Effector memory CD4-positive, alpha-beta T cell (primary cell): ENCODE measurements at places on chromosomes 12 and 14.

DNA sequence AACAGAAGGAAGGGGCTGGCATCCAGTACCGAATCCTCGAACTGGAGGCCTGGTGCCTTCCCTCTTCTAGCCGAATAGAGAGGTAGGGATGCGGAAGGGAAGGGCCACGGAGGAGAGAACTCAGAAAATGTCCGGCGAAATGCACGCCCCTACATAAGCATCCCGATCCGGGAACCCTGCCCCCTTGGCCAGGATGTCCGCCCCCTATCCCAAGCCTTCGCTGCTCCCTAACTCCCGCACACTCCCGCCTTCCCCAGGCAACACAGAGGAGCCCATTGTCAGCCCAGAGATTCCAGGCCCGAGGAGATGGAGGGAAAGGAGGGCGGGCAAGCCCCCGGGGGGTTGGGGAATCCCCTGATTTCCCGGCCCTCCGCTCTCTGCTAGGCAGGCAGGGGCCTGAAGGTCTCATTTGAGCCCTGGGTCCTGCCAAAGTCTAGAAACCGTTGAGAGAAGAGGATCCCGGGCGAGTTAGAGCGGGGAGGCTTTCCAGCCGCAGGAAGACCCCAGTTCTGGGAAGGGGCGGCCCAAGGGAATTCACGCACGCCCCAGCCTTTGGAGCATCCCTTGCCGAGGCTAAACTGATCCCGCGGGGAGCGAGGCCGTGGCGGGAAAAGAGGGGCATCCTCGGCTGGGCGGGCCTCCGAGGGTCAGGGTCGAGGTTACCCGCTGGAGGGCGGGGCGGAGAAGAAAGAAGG is 569 bp upstream of the ARHGEF40 start:
- DNase-seq: no peak

- DNase-seq: no peak
Observed at GRCh38 chr14:101173698-101174521, 270.4 kb upstream of the RTL1 start.

DNA sequence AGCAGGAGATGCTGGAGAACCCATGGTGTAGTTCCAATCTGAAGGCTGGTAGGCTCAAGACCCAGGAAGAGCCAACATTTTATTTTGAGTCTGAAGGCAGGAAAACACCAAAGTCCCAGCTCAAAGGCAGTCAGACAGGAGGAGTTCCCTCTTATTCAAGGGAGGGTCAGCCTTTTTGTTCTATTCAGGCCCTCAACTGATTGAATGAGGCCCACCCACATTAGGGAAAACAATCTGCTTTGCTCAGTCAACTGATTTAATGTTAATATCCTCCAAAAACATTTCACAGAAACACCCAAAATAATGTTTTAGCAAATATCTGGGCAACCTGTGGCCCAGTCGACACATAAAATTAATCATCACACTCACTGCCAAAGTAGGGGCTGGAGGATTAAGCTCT is 130.8 kb downstream of the LMNTD1 start:
- DNase-seq: no peak

GRCh38 chr14:91292491-91292890 is 48.0 kb upstream of the GPR68 start:
- DNase-seq: no peak

GRCh38 chr14:89025561-89026236 is 201.2 kb downstream of the TTC8 start:
- DNase-seq: no peak

DNA sequence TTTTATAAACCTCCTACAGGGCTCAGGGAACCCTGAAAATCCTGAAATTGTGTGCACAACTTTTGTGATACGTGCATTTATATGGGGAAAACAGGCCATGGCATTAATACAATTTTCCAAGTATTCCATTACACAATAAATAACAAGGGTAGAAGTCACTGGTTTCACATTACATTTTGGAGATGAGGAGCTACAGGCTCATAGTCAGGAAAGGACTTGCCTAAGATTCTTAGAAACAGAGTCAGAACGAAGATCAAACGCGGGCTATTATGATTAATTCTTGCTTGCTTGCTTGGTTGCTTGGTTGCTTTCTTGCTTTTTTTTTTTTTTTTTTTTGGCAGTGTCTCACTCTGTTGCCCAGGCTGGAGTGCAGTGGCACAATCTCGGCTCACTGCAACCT is 16.7 kb downstream of the NOS1 start:
- DNase-seq: no peak

- no peak for DNase-seq
Observed at GRCh38 chr12:117334855-117335587, 26.4 kb downstream of the NOS1 start.

GRCh38 chr12:112564160-112564784 is 145.5 kb downstream of the PTPN11 start:
- no peak for DNase-seq

- DNase-seq: no peak
Observed at GRCh38 chr12:98751580-98752115, 106.6 kb downstream of the APAF1 start.

DNA sequence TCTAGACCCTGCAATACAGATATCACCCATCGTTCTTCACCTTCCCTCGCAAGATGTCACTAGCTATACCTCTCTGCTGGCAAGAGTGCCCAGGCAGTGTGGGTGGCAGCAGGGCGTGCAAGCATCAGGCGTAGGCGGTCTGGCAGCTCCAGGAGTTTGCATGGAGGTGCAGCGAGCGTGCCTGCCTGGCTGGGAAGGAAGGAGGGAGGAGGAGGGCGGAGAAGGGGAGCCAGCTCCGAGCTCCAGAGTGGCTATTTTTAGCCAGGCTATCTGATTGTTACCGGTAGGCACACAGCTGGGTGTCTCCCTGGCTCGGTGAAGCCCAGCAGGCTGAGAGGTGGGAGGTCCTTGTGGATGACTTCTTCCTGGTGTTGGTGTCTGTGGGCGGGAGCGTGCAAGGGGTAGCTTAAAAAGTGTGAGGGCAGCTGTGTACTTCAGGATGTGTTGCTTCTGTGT is 6.2 kb downstream of the FOXJ2 start:
- DNase-seq: no peak

- DNase-seq: no peak
Observed at GRCh38 chr14:71693381-71693780, 238.8 kb upstream of the RGS6 start.

- no peak for DNase-seq
Observed at GRCh38 chr14:67269298-67270060, 28.2 kb downstream of the PALS1 start.

GRCh38 chr14:91350813-91351511 is 66.7 kb downstream of the CCDC88C start:
- peak; percentile 52 for DNase-seq

DNA sequence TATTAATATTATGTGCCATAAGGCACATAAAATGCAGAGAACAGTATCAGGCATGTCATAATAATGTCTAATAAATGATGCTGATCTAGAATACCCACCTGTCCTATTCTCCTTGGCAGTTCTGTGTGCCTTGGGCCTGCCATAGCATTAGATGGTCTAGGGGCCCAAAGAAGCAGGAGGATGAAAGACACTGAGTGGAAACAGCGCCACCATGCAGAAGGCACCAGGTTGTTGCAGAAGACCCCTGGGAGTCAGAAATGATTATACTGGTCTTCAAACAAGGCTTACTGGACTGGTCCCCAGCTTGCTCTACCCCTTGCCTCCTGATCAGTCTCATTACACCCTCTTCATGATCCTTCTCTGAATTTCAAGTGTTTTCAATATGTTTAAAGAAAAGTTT is 353.3 kb downstream of the GRIN2B start:
- no peak for DNase-seq

DNA sequence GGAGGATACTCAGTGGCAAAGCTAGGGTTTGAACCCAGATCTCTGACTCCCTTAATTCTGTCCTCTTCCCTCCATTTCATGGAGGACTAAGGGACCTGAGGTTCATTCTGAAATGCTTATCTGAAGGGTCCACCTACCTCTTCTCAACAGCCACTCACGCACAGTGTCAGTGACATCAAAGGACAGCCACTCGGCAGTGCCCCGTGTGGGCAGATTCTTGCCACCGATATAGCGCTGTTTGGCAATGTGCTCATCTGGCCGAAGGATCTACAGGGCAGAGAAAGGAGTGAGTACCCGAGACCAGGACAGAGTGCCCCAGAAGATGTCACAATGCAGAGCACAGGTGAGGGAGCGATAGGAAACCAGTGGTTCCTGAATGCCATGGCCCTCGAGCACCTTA is 10.8 kb downstream of the TGFB3 start:
- DNase-seq: no peak

DNA sequence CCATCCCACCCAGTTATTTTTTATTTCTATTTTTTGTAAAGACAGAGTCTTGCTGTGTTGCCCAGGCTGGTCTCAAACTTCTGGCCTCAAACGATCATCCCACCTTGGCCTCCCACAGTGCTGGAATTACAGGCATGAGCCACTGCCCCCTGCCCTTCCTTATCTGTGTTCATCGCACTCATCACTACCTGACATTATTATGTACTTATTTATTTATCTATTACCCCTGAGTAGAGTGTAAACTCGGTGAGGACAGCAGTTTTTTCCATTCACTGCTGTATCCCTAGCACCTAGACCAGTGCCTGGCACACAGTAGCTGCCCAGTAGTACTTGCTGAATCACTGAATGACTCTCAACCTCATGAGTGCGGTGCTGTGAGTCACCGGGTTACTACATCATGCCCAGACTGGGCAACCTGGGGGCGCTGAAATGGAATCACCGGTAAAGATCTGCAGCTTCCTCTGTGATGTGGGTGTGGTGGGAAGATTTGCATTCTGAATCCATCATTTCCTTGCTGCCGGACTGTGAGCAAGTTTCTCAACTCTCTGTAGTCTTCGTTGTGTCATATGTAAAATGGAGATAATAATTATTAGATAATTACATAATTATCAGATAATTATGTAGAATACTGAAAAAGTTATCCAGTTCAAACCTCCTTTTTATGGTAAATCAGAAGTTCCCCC is 81.9 kb upstream of the USP44 start:
- DNase-seq: no peak

DNA sequence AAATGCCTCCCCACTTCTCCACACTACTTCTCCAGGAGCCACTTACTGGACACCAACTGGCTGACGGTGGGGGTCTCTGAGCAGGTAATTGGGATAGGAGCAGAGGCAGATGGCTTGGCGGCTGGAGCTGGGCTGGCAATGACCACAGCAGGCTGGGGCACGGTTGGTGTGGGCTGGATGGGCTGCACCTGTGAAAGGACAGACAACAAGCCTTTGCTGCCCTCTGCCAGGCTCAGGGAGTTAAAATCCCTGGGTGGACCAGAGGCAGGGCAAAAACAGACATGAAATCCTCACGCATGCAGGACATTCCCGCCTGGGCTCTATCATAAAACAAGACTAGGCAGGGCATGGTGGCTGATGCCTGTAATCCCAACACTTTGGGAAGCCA is 19.3 kb upstream of the TFCP2 start:
- DNase-seq: no peak

DNA sequence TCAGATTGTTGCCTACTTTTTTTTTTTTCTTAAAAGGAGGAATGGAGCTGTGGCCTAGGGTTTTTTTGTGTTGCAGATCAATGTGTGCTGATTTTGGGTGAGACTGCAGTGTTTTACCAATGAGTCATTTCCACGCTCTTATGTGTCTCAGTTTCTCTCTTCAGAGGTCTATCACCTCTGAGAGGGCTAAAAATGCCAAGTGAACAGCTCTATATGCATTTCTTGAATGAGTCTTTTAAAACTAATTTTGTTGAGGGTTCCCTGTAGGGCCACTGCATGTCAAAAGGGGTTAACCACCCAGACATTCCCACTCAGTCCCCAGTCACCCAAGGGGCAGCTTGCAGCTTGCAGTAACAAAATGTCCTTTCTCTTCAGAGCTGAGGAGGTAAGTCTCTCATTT is 24.3 kb upstream of the GLIPR1L2 start:
- DNase-seq: no peak
